ENCODE measurements at places on chromosomes 16 and 17.

- DNase-seq, result no peak
- H3K4me3 ChIP-seq, result no peak overlapping the region
- H3K27ac ChIP-seq, result no peak overlapping the region
- no peaks in the 10 kb centered on the region for H3K36me3 ChIP-seq
- no peaks in the 10 kb centered on the region for H3K27me3 ChIP-seq
- H3K4me1 ChIP-seq, result peaks cover 1% of the 10 kb centered on the region
These were observed 46.7 kb downstream of the MAP2K6 start for GRCh38 chr17:69460963-69461922.

DNA sequence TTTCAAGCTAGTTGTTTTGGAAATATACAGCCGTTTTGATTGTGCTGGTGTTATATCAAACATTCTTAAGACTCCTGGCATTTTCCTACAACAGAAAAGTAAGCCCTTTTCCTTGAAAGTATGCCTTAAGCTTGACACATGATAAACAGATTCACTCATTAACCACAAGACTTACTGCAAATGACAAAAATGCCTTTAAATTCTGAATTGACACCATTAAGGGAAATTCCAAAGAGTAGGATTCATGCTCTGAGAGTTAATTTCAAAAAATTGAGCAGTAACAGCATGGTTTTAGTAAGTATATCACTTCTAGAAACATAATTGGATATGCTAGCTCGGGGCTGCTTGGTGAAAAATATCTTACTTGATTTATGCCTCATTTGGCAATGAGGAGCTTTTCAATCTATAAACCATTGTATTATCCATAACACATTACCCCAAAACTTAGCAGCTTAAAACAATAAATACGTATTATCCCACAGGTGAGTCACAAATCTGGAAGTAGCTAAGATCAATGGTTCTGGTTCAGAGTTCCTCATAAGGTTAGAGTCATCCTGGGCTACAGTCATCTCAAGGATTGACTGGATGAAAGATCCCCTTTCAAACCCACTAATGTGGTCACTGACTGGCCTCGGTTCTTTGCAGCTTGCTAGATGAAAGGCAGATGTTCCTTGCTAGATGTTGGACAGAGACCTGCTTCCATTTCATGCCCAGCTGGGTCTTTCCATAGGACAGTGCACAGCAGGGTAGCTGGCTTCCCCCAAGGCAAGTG is 8.2 kb upstream of the PHAF1 start:
- no peaks in the 10 kb centered on the region for H3K27me3 ChIP-seq
- no peaks in the 10 kb centered on the region for H3K36me3 ChIP-seq
- peak overlapping the region; percentile 40 for H3K27ac ChIP-seq
- peaks cover 1% of the 10 kb centered on the region for H3K4me1 ChIP-seq
- DNase-seq, result peak; percentile 44
- H3K4me3 ChIP-seq, result no peak overlapping the region

DNA sequence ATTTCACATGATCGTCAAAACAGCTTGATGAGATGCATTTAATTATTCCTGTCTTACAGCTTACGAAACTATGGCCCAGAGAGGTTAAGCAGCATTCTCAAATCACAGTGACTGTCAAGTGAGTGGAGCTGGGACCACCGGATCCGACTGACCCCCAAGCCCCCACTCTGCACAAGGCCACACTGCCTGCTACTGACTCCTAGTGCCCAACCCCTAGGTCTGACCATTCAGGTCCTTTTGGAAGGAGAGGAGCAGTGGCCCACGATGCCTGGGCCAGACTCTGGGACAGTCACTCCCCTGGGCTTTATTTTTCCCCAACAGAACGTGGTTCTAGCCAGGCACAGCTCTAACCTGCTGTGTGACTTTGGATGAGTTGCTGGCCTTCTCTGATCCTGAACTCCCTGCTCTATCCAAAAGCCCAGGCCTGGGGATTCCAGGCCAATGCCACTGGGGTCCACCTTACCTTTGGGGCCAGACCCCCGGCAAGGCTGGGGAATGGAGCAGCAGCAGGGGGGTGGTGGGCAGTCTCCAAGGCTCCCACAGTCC is 9.9 kb downstream of the TSPOAP1 start:
- no peak overlapping the region for H3K4me3 ChIP-seq
- H3K27me3 ChIP-seq, result peaks cover 28% of the 10 kb centered on the region
- H3K4me1 ChIP-seq, result peaks cover 4% of the 10 kb centered on the region
- no peak for DNase-seq
- no peaks in the 10 kb centered on the region for H3K36me3 ChIP-seq

DNA sequence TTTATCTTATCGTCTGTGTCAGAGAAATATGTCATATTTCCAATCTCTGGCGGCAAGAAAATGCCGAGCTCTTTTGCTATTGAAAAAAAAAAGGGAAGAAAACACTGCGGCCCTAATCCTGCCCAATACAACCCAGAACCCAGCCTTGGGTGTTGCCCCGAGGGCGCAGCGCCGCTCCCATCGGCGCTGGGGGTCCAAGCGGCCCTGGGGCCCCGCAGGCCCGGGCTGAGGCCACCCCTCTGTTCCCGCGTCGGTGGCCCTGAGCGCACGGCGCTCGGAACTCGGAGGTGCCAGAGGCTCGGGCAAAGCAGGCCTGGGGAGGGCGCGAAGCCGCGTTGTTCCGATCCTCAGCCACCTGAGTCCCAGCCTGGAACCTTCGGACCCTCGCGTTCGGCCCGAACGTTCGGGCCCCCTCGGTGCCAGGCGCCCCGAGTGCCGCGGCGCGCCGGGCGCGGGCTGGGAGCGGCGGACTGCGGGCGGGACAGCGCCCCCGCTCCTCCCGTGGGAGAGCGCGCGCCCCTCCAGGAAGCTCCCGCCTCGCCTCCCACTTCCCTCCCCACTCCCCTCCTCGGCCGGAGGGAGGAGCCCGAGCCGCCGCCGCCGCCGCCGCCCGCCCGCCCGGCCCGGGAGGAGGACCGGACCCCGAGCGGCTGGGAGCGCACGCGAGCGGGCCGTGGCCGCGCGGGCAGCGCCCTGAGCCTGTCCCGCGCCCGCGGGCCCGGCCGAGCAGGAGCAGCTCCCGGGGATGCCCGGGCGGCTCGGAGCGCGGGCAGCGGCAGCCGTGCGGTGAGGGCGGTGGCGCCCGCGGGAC is at the start of gene CPNE2:
TSS of gene CPNE2 (plus strand) at position 609 of the 811 bp plus-strand sequence. CDS start 18,160 bp downstream, outside the sequence.
- DNase-seq, result peak; percentile 70
- H3K27me3 ChIP-seq, result peaks cover 6% of the 10 kb centered on the region
- H3K4me3 ChIP-seq, result peak within 1 kb of the TSS; percentile 86

DNA sequence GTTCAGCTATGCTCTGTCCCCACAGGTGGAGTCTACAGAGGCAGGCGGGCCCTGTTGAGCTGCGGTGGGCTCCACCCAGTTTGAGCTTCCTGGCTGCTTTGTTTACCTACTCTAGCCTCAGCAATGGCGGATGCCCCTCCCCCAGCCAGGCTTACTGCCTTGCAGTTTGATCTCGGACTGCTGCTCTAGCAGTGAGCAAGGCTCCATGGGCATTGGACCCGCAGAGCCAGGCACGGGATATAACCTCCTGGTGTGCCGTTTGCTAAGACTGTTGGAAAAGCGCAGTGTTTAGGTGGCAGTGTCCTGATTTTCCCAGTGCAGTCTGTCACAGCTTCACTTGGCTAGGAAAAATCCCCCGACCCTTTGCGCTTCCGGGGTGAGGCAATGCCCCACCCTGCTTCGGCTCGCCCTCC is 89.1 kb downstream of the BCAS3 start:
- no peak overlapping the region for H3K4me3 ChIP-seq
- no peaks in the 10 kb centered on the region for H3K27me3 ChIP-seq
- no peaks in the 10 kb centered on the region for H3K36me3 ChIP-seq
- H3K27ac ChIP-seq, result no peak overlapping the region
- no peak for DNase-seq
- peaks cover 3% of the 10 kb centered on the region for H3K4me1 ChIP-seq

DNA sequence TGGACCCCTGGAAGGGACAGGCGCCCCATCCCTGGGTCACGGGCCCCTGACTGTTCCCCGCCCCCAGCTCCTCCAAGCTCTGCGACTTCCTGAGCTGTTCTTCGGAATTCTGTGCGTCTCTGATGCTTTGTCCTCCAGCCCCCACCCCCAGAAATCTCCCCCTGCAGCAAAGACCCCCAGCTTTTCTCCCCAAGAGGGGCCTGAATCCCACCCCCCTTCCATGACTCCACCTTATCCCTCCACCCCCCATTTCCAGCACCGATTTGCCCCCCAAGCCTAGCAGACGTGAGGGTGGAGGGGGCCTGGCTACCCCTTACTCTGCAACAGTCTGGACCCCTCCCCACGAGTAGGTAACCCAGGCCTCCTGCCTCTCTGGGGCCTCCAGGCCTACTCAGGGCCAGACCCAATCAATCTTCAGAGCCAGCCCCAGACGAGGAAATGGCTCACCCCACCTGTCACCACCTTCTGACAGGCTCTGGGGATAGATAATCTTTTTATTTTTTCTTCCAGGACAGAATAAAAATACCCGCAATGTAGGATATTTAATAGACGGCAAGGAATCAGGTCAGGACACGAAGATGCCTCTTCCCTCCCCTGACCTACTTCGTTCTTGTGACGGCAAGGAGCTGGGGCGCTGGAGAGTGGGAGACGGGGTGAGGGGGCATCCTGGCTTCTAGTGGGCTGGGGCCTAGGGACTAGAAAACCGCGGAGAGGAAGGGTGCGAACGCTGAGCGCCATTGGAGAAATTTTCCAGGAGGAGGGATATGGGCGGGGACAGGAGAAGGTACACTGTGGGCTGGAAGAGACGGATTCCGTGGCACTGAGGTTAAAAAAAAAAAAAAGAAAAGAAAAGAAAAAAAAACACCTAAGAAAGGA is 744 bp upstream of the PLXDC1 start:
- DNase-seq, result no peak
- H3K27me3 ChIP-seq, result peaks cover 43% of the 10 kb centered on the region
- H3K27ac ChIP-seq, result peak overlapping the region; percentile 70

- no peak overlapping the region for H3K4me3 ChIP-seq
- no peaks in the 10 kb centered on the region for H3K27me3 ChIP-seq
- H3K36me3 ChIP-seq, result peaks cover 7% of the 10 kb centered on the region
- H3K27ac ChIP-seq, result no peak overlapping the region
- DNase-seq, result peak; percentile 91
- H3K4me1 ChIP-seq, result peaks cover 17% of the 10 kb centered on the region
These were observed 119.2 kb downstream of the RPTOR start for GRCh38 chr17:80663781-80664206.

DNA sequence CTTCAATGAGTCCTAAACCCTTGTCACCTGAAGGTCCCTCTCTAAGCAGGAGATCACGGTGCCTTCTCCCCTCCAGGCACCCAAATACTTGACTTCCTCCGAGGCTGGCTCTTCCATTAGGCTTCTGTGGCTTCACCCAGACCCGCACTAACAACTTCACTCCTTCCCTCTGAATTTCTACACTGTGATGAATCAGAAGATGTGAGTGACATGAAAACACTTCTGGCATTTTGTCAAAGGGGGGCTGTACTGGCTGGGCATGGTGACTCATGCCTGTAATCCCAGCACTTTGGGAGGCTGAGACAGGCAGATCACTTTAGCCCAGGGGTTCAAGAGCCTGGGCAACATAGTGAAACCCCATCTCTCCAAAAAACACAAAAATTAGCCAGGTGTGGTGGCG is 72.6 kb upstream of the CNEP1R1 start:
- no peak overlapping the region for H3K27ac ChIP-seq
- H3K4me3 ChIP-seq, result no peak overlapping the region
- H3K27me3 ChIP-seq, result no peaks in the 10 kb centered on the region
- peak; percentile 49 for DNase-seq
- H3K36me3 ChIP-seq, result no peaks in the 10 kb centered on the region
- H3K4me1 ChIP-seq, result no peaks in the 10 kb centered on the region

DNA sequence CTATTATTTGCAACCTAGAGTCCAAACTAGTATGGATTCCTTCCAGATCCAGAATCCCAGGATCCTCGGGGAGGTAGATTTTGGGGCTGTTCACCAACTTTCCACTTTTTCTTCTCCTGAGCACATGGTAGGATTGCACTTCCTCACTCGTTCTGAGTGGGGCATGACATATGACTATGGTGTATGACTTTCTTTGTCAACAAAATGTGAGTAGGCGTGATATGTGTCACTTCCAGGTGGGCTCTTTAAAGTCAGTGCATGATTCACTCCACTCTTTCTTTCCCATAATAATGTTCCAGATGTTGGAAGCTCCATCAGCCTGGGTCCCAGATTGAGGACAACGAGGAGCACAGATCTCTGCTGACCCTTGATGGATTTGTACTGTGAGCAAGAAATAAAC is 21.5 kb downstream of the IRX5 start:
- no peak overlapping the region for H3K27ac ChIP-seq
- no peaks in the 10 kb centered on the region for H3K4me1 ChIP-seq
- no peaks in the 10 kb centered on the region for H3K36me3 ChIP-seq
- H3K4me3 ChIP-seq, result no peak overlapping the region

GRCh38 chr17:72234985-72235384 is 114.2 kb downstream of the SOX9 start:
- DNase-seq, result no peak
- no peak overlapping the region for H3K4me3 ChIP-seq
- H3K27me3 ChIP-seq, result peaks cover 13% of the 10 kb centered on the region

GRCh38 chr16:48576927-48577326 is 33.1 kb downstream of the N4BP1 start:
- no peak overlapping the region for H3K4me3 ChIP-seq
- peaks cover 6% of the 10 kb centered on the region for H3K36me3 ChIP-seq
- peaks cover 4% of the 10 kb centered on the region for H3K4me1 ChIP-seq

GRCh38 chr17:1714980-1715802 is 5.0 kb upstream of the TLCD2 start:
- peaks cover 35% of the 10 kb centered on the region for H3K36me3 ChIP-seq
- H3K4me1 ChIP-seq, result peaks cover 36% of the 10 kb centered on the region
- H3K27me3 ChIP-seq, result no peaks in the 10 kb centered on the region
- peak overlapping the region; percentile 88 for H3K27ac ChIP-seq
- DNase-seq, result peak; percentile 91

GRCh38 chr16:72854267-72854959 is 193.5 kb downstream of the ZFHX3 start:
- no peak overlapping the region for H3K27ac ChIP-seq
- no peaks in the 10 kb centered on the region for H3K36me3 ChIP-seq
- peaks cover 1% of the 10 kb centered on the region for H3K4me1 ChIP-seq
- no peak overlapping the region for H3K4me3 ChIP-seq
- no peak for DNase-seq

DNA sequence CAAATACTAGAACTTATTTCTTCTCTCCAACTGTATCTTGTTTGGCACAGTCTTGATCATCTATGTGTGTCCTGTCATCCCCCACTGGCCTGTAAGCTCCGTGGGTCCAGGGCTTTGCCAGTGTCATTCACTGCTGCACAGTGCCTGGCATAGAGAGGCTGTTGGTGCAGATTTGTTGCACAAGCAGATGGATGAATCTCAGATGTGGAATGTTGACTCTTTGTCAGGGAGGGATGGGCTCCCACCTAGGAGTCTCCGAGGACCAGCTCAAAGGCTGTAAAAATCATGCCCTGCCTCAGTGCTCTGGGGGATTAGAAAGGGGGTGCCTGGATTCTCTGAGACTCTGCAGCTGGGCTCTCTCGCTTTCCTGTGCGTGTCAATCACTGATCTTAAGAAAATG is 60.6 kb downstream of the RAB11FIP4 start:
- no peak overlapping the region for H3K4me3 ChIP-seq
- no peak overlapping the region for H3K27ac ChIP-seq
- no peaks in the 10 kb centered on the region for H3K36me3 ChIP-seq

Data from mesenchymal stem cell (in vitro differentiated cells and primary cell).